Fibroblast of skin of left quadriceps (primary cell): ENCODE measurements at places on chromosomes 12 and 14.

DNA sequence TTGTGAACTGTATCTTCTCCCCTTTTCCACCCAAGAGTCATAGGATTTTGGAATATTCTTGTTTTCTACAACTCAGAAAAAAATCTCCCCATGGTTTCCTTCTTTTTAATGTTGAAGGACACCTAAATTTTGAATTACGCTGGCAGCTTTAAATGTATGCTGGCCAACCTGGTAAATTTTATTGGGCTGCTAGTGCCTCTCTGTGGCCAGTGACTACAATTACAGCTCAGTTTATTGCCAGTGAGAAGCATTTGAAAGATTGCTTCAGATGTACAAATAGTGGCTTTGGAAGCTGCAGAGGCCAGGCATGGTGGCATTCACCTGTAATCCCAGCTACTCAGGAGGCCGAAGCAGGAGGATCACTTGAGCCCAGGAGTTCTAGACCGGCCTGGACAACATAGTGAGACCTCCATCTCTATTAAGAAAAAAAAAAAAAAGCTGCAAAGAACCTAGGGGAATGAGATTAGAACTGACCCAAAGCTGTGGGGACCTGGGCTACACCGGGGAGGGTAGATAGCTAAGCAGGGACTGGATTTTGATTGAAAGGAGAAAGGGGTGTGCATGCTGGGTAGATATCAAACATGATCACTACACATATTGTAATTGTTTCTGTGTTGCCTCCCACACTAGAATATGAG is 7.6 kb upstream of the RAB21 start:
- DNase-seq = peak; percentile 32

DNA sequence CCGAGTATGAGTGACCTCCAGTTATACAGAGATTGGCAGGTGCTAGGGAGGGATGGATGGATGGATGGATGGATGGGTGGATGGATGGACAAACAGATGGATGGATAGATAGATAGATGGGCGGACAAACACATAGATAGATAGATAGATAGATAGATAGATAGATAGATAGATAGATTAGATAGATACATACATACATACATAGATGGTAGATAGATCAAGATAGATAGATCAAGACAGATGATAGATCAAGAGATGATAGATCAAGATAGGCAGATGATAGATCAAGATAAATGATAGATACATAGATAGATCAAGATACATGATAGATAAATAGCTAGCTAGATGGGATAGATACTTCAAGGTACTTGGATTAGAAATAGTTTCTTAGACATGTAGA is 18.6 kb upstream of the RFLNA start:
- no peak for DNase-seq

- no peak for DNase-seq
Measured at GRCh38 chr12:32515137-32515873, 115.9 kb downstream of the FGD4 start.

DNA sequence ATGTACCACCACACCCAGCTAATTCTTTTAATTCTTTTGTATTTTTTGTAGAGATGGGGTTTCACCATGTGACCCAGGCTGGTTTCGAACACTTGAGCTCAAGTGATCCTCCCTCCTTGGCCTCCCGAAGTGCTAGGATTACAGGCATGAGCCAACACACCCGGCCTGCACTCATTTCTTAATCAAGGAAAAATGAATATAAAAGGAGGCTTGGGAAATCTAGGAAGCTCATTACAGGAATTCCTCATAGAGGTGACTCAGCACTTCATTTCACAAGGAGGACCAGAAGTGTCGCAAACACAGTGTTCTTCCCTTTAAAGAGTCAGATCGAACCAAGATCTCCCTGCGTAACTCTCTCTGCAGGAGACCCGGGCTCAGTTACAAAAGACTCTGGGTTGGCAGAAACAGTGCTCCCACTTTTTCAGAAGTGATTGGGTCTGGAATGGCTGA is 30.3 kb downstream of the NFKBIA start:
- DNase-seq = peak; percentile 96
